Activated T-helper 17 cell treated with anti-CD3 and anti-CD28 coated beads, Interleukin-2, amount 50 U/mL, for 72 hours (primary cell): ENCODE measurements at places on chromosomes 2 and 18. TPM values are rescaled to one million over a fixed set of nuclear protein-coding genes. Genes with fewer than 3 reads are reported as not detected.

GRCh38 chr18:3799515-3799914, 349.5 kb downstream of the TGIF1 start:
- ATAC-seq, result no peak

GRCh38 chr2:69623236-69623635, 20.3 kb downstream of the AAK1 start:
- ATAC-seq, result no peak

The SH3BP4 gene
- not detected for total RNA-seq

DNA sequence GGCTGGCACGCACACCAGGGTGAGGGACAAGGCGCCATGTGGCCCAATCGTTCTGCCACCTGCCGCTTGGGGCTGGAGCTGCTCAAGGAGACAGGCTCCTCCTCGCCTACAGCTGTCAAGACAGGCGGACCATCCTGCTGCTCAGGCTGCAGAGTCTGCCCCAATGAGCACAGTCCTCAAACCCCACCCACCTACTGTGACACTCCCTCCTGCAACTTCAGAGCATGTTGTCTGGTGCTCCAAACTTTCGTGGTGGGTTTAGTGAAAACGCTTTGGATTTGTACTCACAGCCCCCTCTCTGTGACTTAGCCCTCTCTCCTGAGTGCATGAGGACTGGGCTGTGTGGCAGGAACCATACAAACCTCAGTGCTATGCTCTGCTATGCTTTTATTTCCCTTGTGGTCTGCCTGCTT, 23.2 kb upstream of the SLC35F6 start:
- no peak for ATAC-seq

GRCh38 chr2:120988700-120989511, 253.2 kb downstream of the GLI2 start:
- no peak for ATAC-seq

DNA sequence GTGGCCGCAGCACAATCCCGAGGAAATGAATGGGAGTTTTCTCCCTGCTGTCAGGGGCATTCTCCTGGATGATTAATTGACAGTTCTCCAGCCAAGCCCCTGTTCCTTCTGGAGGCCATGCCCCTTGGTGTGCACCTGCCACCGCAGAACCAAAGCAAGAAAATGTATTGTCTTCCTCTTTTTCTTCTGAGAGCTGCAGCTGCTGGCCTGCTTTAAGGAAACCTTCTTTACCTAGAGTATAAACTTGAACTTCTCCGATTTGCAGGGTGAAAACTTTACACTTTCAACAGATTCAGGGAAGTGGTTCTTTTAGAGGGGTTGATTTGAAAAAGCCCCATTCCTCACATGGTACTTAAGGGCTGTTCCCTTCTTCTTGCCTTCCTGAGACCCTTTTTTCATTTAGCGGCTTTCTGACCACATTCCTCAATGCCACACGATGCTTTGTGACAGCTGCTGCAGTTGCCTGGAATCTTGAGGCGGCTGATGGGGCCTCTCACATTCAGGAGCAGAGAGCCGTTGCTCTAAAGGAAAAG, 402.8 kb downstream of the TXNL1 start:
- no peak for ATAC-seq

- ATAC-seq, result no peak
Measured at GRCh38 chr2:44994377-44994776, 14.9 kb downstream of the SIX2 start.

DNA sequence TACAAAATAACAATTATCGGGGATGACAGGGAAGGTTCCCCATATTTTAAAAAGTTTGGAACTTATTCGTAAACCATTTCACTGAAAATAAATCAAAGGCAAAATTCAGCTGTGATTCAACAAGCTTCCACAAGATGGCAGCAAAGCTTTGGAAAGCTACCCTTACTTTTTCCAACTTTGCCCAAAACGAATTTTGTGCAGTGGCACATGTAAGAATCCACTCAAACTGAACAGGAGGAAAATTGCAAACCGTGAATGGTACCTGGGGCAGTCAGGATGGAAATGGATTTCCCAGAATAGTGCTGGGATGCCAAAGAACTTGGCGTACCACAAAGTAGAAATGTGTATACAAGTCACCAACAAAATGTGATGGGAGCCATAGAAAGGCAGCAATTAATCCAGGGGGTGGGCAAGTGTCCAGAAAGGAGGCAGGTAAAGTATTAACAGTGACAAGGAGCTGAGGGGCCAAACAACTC, 10.7 kb downstream of the RPL31 start:
- ATAC-seq, result no peak

GRCh38 chr2:40128796-40129195, 323.1 kb downstream of the SLC8A1 start:
- no peak for ATAC-seq

The TRAK2 gene
- 27.0 TPM for total RNA-seq

DNA sequence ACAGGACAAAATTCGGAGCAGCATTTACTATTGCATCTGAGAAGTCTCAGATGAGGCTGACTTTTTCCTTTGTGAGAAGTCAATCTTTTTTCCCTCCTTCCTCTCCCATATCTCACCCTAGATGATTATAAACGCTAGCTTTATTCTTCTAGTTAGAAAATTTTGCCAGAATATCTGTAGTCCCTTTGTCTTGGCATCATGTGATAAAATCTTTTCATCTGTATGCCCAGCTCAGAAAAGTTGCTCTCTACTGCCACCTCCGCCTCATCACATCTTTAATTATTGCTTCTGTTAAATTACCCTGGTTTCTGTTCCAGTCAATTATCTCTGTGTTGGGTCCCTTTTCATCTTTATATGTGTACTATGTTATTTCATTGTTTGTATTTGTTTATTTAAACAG, 210.8 kb upstream of the SLC35G4 start:
- ATAC-seq, result no peak

The SNRNP27 gene
- total RNA-seq, result 60.1 TPM

DNA sequence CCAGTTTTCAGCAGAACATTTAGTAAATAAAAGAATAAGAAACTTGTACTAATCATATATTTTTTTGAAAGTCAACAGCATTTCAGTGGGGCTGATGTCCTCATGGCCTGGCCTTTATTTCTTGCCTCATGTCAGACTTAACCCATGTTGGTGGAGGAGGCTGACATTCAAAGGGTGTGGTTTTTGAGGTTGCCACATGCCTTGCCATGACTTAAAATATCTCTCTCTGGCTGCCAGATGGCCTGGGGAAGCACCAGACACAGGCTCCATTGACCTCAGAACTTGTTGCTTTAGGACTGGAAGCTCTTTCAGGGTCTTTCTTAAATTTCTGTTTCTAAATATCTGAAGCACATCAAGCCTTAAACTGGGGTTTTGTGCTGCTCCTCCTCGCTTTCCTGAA, 32.5 kb upstream of the CD28 start:
- ATAC-seq, result peak; percentile 96

DNA sequence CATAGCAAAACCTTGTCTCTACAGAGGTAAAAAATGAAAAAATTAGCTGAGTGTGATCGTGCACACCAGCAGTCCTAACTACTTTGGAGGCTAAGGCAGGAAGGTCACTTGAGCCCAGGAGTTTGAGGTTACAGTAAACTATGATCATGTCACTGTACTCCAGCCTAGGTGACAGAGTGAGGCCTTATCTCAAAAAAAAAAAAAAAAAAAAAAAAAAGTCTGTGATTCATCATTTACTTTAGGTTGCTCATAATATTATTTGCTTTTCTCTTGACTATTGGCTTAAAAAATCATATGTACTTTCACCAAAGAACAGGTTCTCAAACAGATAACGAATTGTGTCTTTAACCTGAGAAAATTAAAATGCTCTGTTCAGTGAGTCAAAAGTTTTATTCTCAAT, 129.1 kb downstream of the MYO3B start:
- no peak for ATAC-seq

DNA sequence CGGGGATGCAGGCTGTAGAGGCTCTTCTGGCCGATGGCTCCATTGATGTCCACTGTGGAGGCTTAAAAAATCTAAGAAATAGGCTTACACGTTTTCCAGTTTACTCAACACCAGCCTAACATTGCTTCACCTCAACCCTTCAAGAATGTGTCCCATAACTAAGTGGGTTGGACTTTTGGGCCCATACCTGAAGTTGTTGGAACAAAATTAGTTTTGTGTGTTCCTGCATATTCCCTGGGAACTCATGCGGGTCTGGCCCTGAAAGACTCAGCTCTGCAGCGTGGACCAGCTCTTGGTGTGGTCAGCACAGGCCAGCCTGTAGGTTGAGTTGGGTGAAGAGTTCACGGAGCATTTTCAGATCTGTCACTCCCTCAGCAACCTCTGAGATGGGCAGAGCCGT, 38.5 kb downstream of the SH3BP4 start:
- ATAC-seq, result no peak

DNA sequence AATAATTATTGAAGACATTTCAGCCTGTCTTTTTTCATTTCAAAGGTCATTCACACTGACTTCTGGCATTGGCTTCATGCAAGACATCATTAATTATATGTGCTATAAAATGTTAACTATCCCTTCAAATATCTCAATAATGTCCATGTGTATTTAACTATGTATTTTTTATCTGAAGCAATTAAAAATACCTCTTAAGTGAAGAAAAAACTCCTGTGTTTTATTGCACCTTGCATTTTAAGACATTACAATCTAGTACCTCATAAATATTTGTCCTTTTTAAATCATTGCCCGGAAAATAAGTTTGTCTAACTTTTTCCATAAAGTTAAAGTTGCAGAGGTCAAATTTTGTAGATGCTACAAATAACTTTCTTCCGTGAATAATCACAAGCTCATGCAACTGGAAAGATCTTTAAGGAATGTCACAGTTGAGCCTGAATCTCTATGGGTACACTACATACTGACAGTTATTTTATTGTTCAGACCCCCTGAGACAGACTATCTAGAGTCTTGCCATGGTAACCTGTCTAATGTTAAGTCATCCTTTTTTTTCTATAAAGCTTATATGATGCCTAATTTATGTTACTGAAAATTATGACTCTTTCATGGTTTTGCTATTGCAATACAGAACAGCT, 38.4 kb upstream of the COBLL1 start:
- ATAC-seq, result no peak

- ATAC-seq, result no peak
Measured at GRCh38 chr18:40907842-40908241, 1047.2 kb upstream of the PIK3C3 start.

DNA sequence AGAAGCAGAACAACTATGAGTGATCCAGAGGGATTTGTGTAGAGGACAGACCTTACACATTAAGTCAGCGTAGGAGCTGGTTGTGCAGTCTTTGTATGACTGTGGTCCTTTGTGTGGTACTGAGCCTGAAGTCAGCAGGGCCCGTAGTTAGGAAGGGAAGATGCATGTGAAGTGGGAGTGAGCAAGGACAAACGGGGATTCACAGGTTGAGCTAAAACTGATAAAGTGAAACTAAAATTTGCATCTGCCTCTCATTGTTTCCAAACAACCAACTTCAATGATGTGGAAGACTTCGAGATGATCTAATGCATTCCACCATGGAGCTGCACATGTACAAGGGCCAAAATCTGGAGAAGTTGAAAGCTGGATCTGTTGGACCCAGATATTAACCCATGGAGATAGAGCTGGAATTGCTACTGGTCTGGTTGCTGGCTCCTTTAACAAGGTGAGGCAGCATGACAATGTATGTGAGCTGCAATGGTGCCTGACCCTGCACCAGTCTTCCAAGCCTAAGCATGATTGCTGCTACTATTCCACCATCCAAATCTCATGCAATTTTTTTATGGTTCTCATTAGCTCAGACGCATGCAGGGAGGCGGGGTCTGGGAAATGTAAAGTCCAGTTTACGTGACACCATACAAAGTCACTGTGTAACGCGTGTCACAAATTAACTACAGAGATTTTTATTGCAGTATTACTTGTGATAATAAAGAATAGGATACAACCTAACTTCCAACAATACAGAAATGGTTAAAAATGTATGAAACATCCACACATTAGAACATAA, 12.1 kb upstream of the CYBRD1 start:
- peak; percentile 99 for ATAC-seq

- no peak for ATAC-seq
Measured at GRCh38 chr2:18346344-18346743, 214.1 kb downstream of the RDH14 start.

DNA sequence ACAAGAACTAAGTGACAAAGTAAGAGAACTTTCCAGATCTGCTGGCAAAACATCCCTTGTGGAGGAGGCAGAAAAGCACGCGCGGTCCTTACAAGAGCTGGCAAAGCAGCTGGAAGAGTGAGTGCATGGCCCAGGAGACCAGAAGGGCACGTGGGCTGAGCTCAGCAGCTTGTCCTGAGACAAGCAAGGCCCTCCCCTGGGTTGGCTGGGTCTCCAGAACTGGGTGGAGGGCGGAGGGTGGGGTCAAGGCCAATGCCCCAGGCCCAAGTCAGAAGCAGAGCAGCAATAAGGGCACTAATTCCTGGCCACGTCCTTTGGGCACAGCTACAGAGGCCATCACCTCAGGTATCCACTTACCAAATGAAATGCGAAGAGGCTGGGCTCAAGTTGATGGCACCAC, 110.6 kb upstream of the TTC39C start:
- no peak for ATAC-seq

The SF3B6 gene
- total RNA-seq, result 121 TPM

DNA sequence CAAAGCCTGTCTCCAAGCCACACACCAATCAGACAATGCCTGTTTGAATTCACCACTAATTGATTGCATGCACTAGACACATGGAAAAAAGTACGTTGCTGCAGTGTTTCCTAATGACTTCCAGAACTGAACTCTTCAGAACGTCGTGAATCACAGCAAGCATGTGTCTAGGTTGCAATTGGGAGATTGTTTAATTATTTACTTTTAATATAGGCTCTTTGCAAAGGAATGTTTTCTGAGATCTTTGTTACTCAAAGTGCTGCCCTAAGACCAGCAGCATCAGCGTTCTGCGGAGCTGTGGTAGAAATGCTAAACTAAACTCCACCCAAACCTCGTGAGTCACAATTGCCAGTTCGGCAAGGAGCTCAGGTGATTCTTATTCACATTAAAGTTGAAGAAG, 52.7 kb upstream of the CCDC68 start:
- no peak for ATAC-seq

GRCh38 chr2:132936791-132937190, 266.8 kb upstream of the LYPD1 start:
- ATAC-seq, result no peak

The LIPG gene
- not detected for total RNA-seq

The DCDC2C gene
- not detected for total RNA-seq

DNA sequence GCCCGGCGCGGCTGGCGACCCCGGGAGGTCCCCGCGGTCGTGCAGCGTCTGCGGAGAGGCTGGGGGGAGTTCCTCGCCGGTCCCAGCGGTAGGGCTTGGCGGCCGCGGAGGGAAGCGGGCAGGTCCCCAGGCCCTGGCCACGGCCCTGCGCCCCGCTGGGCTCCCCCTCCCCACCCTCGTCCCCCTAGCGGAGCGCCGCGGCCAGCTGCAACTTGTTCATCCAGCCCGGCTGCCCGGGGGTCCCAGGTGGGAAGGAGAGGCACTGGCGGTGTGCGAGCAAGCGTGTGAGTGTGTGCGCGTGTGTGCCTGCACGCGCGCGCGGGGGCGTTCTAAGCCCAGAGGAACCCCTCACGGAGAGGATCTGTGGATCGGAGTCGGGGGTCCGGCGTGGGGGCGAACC, 1.3 kb downstream of the PTPRM start:
- ATAC-seq, result no peak
